ENCODE measurements at places on chromosomes 13 and 19.

GRCh38 chr19:45670670-45671453 lies 2.8 kb downstream of the GIPR start:
- DNase-seq: peak; percentile 62

GRCh38 chr13:73171926-73172325 lies 113.1 kb downstream of the KLF5 start:
- DNase-seq: no peak

DNA sequence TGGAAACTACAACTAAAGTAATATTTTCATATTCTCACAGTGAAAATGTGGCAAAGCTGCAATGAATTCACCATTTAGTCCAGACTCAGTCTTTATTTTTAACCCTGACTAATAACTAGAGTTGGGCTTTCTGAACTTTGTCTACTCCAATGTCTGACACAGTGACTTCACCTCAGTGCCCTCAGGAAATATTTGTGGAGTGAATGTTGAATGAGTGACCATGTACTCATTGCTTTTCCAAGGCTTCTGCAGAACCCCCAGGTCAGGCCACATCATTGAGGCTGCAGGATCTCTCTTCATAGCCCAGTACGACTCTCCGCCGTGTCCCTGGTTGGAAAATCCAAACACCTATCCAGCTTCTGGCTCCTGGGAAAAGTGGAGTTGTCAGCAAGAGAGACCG lies 1.8 kb downstream of the ZNF175 start:
- no peak for DNase-seq

DNA sequence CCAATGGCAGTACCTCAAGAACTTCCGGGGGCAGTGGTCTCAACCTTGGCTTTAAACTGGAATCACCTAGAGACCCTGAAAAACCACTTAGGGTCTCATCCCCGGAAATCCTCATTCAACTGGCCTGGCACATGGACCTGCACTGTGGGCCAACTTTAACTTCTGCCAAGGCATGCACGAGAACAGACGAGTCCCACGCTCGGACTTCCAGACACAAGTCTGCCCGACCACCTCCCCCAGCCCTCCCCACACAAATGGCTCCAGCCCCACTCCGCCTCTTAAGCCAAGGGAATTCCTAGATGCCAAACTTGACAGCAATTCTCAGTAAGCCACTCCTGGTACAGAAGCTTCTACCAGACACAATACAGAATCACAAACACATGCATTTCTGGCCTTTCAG lies 114.0 kb downstream of the STK24 start:
- no peak for DNase-seq

Data from stimulated activated CD4-positive, alpha-beta T cell treated with anti-CD3 and anti-CD28 coated beads, Interleukin-2, amount 100 ng/mL, for 48 hours (primary cell).